Activated naive CD8-positive, alpha-beta T cell treated with anti-CD3 and anti-CD28 coated beads, Interleukin-2, amount 50 U/mL, for 16 hours (primary cell): ENCODE measurements at places on chromosomes 7 and 10.

GRCh38 chr7:30164567-30164966 is 29.8 kb downstream of the MTURN start:
- DNase-seq = no peak

DNA sequence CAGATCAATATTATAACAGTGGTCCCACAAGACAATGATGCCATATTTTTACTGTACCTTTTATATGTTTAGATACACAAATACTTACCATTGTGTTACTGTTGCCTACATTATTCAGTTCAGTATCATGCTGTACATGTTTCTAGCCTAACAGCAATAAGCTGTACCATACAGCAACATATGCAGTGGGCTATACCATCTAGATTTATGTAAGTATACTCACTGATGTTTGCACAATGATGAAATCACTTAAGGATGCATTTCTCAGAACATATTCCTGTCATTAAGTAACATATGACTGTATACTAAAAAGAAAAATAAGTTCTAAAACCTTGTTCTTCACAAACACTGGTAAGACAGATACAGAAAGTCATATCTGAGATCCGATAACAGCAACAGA is 468.6 kb upstream of the SEMA3A start:
- no peak for DNase-seq

- no peak for DNase-seq
These were observed 838.6 kb upstream of the SORCS1 start for GRCh38 chr10:108003061-108003460.

DNA sequence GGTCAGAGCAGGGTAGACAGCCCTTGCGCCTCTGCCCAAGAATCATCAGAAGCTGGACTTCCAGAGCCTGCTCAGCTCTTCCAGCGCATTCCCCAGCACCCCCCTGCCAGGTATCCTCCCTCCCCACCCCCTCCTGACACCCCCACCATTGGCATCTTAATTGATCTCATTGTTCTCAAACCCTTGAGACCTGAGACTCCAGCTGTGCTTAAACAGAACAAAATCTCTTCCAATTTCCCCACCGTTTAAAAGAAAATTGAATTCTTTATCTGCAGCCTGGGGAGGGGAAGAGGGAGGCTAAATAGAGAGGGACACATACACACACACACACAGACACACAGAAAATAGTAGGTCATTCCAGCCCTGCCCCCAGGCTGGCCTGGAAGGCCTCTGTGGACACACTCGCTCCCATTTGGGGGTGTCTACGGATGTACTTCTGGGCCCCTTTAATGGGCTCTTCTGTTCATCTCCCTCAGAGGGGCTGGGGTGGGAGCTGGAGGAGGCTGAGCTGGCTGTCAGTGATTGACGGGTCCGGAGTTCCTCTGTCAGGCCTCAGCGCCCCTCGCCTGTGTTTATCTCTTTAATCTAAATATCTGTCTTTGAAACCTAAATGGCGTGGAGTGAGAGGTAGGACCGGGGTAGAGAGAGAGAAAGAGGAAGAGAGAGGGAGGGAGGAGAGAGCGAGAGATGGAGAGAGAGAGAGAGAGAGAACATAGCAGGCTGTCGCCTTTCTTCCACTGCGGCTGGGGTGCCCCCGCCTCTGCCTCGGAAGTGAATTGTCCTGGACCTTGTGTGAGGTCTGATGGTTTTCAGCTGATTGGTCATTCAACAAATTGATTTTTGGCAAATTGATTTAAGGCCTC is 61.7 kb downstream of the C10orf105 start:
- no peak for DNase-seq

GRCh38 chr7:30612658-30613265 is 18.1 kb downstream of the GARS1 start:
- DNase-seq = no peak
